ENCODE measurements at places on chromosomes 7 and 10.

- H3K36me3 ChIP-seq, result peaks cover under 1% of the 10 kb centered on the region
- peaks cover 14% of the 10 kb centered on the region for H3K4me1 ChIP-seq
- no peak overlapping the region for H3K27ac ChIP-seq
- H3K4me3 ChIP-seq, result no peak overlapping the region
Observed at GRCh38 chr7:99092064-99092720, 51.7 kb downstream of the SMURF1 start.

DNA sequence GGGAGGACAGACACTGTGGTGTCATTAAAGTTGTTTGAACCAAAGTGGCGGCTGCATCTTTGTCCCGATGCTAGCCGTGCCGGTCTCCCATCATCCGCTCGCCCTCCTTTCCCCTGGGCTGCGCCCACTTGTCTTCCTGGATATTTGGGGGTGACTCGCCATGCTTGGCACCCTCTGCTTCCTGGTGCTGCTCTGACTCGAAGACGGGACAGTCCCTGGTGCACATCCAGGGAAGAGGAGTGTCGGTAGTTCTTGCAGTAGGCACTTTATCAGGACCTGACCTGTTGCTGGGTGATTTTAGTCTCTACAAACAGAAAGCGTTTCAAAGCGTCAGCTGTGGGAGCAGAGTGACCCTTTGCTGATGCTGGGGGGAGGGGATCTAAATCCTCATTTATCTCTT, 68.3 kb upstream of the DNAJB6 start:
- peaks cover 6% of the 10 kb centered on the region for H3K36me3 ChIP-seq
- no peak for DNase-seq
- 0 out of 2 replicates have a peak overlapping the region, but pooled peaks have one; percentile 50 for H3K27ac ChIP-seq
- H3K4me3 ChIP-seq, result no peak overlapping the region
- H3K4me1 ChIP-seq, result peaks cover 5% of the 10 kb centered on the region

- H3K27ac ChIP-seq, result no peak overlapping the region
- peaks cover 20% of the 10 kb centered on the region for H3K4me1 ChIP-seq
- H3K27me3 ChIP-seq, result no peaks in the 10 kb centered on the region
- H3K4me3 ChIP-seq, result no peak overlapping the region
- no peaks in the 10 kb centered on the region for H3K36me3 ChIP-seq
Observed at GRCh38 chr10:100791369-100792058, 46.1 kb downstream of the PAX2 start.

DNA sequence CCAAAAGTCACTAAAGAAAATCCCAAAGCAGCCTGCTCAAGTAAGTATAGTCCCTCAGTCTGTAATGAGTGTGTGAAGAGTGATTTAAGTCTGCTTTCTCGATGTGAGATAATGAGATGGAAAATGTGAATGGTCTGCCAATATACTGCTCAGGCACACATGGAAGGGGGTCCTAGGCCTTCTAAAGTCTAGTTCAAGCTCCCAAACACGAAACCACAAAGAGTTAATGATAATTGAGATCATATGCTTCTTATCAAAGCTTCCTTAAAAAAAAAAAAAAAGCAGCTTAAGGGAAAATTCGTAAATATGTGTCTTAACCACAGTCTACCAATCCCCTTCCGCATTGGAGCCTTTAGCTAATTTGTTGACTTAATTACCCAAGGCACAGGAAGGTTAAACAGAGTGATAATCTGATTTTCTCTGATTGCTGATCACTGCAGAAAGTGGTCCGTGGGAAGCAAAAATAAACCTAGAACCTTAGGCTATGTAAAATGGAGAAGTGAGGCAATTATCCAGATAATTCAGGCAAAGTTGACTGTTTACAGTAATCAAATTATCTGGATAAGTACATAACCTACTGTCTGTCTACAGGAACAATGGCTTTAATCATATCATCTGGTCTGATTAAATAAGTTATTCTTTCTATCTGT, 172.9 kb downstream of the MBL2 start:
- H3K4me3 ChIP-seq, result no peak overlapping the region
- no peak for DNase-seq
- H3K36me3 ChIP-seq, result no peaks in the 10 kb centered on the region
- no peak overlapping the region for H3K27ac ChIP-seq
- H3K27me3 ChIP-seq, result no peaks in the 10 kb centered on the region

- H3K4me3 ChIP-seq, result no peak overlapping the region
- DNase-seq, result no peak
Observed at GRCh38 chr10:58157076-58157766, 110.5 kb downstream of the IPMK start.

- H3K36me3 ChIP-seq, result 0 out of 2 replicates have a peak, but pooled peaks cover 3% of the 10 kb centered on the region
- H3K27ac ChIP-seq, result peak overlapping the region; percentile 76
- DNase-seq, result no peak
- no peak overlapping the region for H3K4me3 ChIP-seq
- peaks cover 3% of the 10 kb centered on the region for H3K4me1 ChIP-seq
Observed at GRCh38 chr7:75711656-75712514, 26.9 kb downstream of the HIP1 start.

- no peak overlapping the region for H3K27ac ChIP-seq
- no peaks in the 10 kb centered on the region for H3K4me1 ChIP-seq
- DNase-seq, result no peak
- H3K4me3 ChIP-seq, result no peak overlapping the region
- H3K27me3 ChIP-seq, result peaks cover 5% of the 10 kb centered on the region
Observed at GRCh38 chr7:67375427-67375826, 378.8 kb downstream of the TYW1 start.

GRCh38 chr7:96737545-96738050, 28.0 kb upstream of the SEM1 start:
- H3K36me3 ChIP-seq, result no peaks in the 10 kb centered on the region
- H3K4me3 ChIP-seq, result no peak overlapping the region
- no peak overlapping the region for H3K27ac ChIP-seq
- H3K27me3 ChIP-seq, result no peaks in the 10 kb centered on the region
- DNase-seq, result no peak
- peaks cover 18% of the 10 kb centered on the region for H3K4me1 ChIP-seq

- H3K27me3 ChIP-seq, result no peaks in the 10 kb centered on the region
- no peak overlapping the region for H3K27ac ChIP-seq
- no peak for DNase-seq
- H3K4me1 ChIP-seq, result peaks cover 17% of the 10 kb centered on the region
- H3K4me3 ChIP-seq, result no peak overlapping the region
Observed at GRCh38 chr7:144969787-144970186, 133.9 kb upstream of the TPK1 start.

- H3K27me3 ChIP-seq, result no peaks in the 10 kb centered on the region
- DNase-seq, result no peak
- H3K4me1 ChIP-seq, result peaks cover 59% of the 10 kb centered on the region
- H3K4me3 ChIP-seq, result no peak overlapping the region
- no peak overlapping the region for H3K27ac ChIP-seq
- 0 out of 2 replicates have a peak, but pooled peaks cover 8% of the 10 kb centered on the region for H3K36me3 ChIP-seq
Observed at GRCh38 chr10:125116041-125116649, 44.2 kb downstream of the CTBP2 start.

GRCh38 chr10:26909753-26910152, 49.0 kb upstream of the ABI1 start:
- no peak overlapping the region for H3K4me3 ChIP-seq
- H3K27me3 ChIP-seq, result no peaks in the 10 kb centered on the region
- H3K36me3 ChIP-seq, result no peaks in the 10 kb centered on the region
- no peak overlapping the region for H3K27ac ChIP-seq
- H3K4me1 ChIP-seq, result no peaks in the 10 kb centered on the region

DNA sequence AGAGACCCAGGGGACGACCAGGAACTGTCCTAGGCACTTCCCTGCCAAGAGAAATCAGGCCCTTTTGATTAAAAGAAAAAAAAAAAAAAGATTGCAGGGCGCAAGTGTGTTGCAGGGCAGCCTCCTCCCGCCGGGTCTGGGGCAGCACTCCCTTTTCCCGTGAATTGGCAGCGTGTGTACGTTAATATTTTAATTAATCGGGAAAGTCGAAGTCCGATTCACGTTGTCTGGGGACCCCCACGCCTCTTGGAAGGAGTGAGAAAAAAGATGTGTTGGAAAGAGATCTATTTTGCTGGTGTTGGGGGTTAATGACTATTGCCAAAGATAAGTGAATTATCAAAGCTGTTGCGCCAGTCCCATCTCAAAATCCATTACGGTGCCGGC, 1.3 kb upstream of the EBF3 start:
- DNase-seq, result no peak
- H3K4me1 ChIP-seq, result peaks cover 62% of the 10 kb centered on the region
- no peak overlapping the region for H3K27ac ChIP-seq
- peaks cover 98% of the 10 kb centered on the region for H3K27me3 ChIP-seq
- H3K36me3 ChIP-seq, result no peaks in the 10 kb centered on the region
- H3K4me3 ChIP-seq, result peak overlapping the region; percentile 57

DNA sequence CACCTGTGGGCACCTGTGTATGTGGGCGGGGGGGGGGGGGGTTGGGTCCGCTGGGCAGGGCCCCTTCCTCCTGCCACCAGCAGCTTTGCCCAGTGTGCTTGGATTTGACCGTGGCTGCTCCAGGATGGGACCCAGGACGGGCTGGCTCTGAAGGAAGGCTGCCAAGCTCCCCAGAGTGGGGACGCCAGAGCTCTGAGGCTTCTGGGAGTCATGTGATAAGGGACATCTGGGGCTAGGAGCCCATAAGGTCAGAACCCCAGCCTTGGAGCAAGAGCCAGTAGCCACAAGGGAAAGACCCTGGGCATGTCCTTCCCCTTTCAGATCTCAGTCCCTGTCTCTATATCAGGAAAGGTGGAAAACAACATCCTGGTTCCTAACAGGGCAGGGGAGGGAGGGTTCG, 21.8 kb upstream of the AMZ1 start:
- H3K27ac ChIP-seq, result no peak overlapping the region
- no peaks in the 10 kb centered on the region for H3K4me1 ChIP-seq
- no peak overlapping the region for H3K4me3 ChIP-seq
- DNase-seq, result no peak
- no peaks in the 10 kb centered on the region for H3K27me3 ChIP-seq

- no peaks in the 10 kb centered on the region for H3K27me3 ChIP-seq
- H3K4me1 ChIP-seq, result peaks cover 13% of the 10 kb centered on the region
- H3K4me3 ChIP-seq, result no peak overlapping the region
- DNase-seq, result no peak
- no peak overlapping the region for H3K27ac ChIP-seq
Observed at GRCh38 chr10:121438333-121438732, 159.9 kb downstream of the FGFR2 start.

- no peaks in the 10 kb centered on the region for H3K36me3 ChIP-seq
- H3K27me3 ChIP-seq, result peaks cover 31% of the 10 kb centered on the region
- H3K4me3 ChIP-seq, result no peak overlapping the region
- DNase-seq, result no peak
Observed at GRCh38 chr10:101563497-101564040, 24.5 kb downstream of the POLL start.

DNA sequence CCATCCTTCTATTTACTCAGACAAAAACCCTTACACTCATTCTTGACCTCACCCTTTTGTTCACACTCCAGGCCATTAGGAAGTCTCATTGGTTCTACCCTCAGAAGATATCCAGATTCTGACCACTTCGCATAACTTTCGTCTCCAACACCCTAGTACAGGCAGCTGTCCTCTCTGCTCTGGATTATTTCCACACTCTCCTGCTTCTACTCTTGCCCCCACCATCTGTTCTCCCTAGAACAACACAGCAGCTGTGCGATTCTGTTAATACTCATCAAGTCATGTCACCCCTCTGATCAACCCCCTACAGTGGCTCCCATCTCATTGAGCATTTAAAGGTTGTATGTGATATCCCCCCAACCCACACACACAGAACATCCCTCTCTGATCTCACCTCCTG, 15.5 kb upstream of the TRIL start:
- no peak for DNase-seq
- peaks cover 3% of the 10 kb centered on the region for H3K36me3 ChIP-seq
- H3K27ac ChIP-seq, result no peak overlapping the region
- no peaks in the 10 kb centered on the region for H3K4me1 ChIP-seq
- no peak overlapping the region for H3K4me3 ChIP-seq

GRCh38 chr10:57535306-57535705, 732.4 kb downstream of the IPMK start:
- no peaks in the 10 kb centered on the region for H3K36me3 ChIP-seq
- H3K4me3 ChIP-seq, result no peak overlapping the region
- peak; percentile 16 for DNase-seq
- H3K27me3 ChIP-seq, result no peaks in the 10 kb centered on the region

DNA sequence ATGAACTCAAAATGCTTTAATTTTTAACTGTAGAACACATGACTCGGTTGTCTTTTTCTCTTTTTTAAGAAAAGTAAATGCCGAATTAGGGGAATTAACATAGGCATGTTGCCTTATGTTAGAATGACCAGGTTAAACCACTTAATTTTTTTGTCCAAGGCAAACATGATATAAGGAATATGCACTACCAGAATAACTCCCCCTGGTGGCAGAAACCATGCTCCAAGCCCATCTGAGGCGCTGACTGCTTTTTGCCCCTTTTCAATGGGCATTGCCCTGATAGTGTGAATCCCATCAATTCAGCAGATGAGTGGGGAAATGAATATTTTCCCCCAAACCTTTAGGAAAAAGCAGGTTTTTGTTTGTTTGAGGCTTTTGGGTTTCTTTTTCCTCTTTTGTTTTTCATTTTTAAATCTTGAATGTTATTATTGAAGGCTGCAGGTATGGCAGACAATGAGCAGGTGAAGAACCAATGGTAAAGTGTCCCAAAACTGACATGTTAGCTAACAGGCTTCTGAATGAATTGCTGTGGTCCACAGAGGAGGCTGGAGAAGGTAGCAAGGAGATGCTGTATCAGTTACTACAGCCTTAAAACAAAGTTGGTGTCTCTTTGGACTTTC, 284.3 kb downstream of the SORCS3 start:
- H3K4me3 ChIP-seq, result no peak overlapping the region
- DNase-seq, result peak; percentile 80
- peaks cover 12% of the 10 kb centered on the region for H3K4me1 ChIP-seq
- no peaks in the 10 kb centered on the region for H3K36me3 ChIP-seq
- no peak overlapping the region for H3K27ac ChIP-seq
